ENCODE measurements at places on chromosomes 1 and 21.

- DNase-seq = no peak
These were observed 86.0 kb downstream of the SLC25A24 start for GRCh38 chr1:108114033-108114599.

DNA sequence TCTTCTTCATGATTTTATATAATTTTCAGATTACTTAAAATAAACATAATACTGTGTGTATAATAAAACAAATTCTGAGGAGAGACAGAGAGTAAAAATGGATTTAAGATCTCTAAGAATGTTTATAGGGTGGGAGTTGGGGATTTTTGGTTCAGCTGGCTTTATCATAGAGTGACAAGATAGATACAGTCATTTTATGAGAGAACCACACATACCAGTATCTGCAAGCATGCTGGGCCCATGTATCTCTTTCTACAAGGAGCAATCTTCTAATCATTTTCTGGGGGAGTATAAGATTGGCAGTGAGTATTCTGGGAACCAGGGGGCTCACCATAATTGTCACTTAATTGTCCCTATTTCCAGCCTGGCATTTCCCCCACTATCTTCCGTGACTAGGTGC is 64.3 kb upstream of the DUSP10 start:
- no peak for DNase-seq

DNA sequence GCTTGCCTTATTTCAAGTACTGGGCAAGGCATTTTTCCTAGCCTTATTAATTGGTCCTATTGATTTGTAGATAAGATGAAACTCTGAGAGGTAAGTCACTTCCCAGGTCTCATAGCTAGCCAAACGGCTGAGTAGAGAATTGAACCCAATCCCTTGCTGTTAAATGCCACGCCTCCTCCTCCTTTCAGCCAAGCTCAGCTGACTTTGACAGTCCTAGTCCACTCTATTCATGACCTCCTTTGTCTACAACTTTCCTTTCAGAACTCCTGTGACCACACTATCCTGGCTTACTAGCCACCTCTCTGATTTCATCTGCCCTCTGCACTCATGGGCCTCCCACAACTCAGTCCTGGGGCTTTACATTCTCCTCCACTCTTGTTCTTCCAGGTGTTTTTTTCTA is 3.9 kb upstream of the NGF start:
- DNase-seq = no peak

GRCh38 chr1:25807480-25808390 is 7.7 kb downstream of the SELENON start:
- DNase-seq = no peak

Measured in activated T-cell treated with anti-CD3 and anti-CD28 coated beads, Interleukin-2, amount 50 U/mL, for 48 hours (primary cell).